Stimulated activated CD8-positive, alpha-beta memory T cell treated with anti-CD3 and anti-CD28 coated beads, Interleukin-4, amount 100 ng/mL, for 1 hour (primary cell): ENCODE measurements at places on chromosomes 7 and 10.

DNA sequence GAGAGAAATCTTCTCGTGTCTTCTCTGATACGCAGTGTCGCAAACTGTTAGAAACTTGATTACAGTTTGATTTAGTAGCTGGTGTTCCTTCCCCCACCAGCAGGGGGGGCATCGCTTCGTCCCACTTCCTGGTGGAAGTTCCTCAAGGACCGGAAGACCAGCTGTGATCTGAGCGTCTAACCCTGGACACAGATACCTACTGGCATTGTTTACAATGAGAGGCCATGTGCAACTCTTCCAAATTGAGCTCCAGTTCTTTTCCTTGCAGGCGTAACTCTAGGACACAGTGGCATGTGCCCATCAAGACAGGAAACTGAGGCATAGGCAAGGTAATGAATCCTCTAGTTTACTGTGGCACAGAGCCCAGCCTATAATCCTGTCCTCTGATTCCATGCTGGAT, 219.0 kb downstream of the CCDC3 start:
- no peak for DNase-seq

GRCh38 chr7:29884399-29885272, 78.3 kb downstream of the WIPF3 start:
- no peak for DNase-seq

- no peak for DNase-seq
Measured at GRCh38 chr7:30926313-30926712, 14.7 kb downstream of the AQP1 start.

DNA sequence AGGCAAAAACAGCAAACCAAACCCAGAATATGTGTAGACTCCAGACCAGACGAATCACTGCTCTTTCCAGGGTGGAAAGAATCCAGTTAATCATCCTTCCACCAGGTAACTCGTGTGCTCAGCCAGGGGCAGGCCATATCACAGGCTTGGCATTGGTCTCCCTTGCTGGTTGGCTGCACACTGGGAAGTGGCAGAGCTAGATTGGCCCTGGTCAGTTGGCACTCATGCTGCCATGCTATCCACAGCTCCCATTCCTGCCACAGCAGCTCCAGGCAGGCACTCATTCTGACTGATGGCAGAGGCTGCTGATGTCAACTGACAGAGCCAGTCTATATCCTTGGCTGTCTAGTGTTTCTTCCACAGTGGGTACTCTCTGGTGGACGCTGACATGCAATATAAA, 9.7 kb upstream of the GDF10 start:
- DNase-seq, result no peak

DNA sequence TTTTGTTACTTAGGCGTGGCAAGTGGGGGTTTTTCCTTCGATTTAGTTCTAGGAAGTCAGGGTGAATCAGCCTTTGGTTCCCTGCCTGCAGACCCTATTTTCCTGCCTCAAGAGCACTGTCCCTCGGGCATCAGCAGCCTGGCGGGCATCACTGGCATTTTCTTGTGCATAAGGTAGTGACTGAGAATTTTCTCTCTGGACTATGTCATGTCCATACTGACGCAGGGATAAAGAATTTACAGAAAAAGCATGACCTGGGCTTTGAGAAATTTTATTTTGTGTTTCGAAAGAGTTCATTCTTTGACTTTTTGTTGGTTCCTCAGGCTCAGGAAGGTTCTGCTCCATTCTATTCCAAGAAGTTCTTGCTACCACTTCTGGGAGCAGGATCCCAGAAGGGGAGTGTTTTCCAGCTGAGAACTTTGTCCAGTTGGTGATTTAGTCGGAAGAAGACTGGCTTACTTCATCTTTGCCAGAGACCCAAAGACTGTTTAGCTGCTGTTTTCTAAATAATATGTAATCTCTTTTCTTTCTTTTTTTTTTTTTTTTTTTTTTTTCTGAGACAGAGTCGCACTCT, 213.9 kb upstream of the SH2B2 start:
- no peak for DNase-seq

- no peak for DNase-seq
Measured at GRCh38 chr10:7819121-7819460, 786 bp downstream of the TAF3 start.

GRCh38 chr10:86654411-86655172, at the start of gene OPN4:
Gene OPN4 (plus strand): TSS chr10:86654547. CDS start chr10:86654784, 237 bp downstream.
- no peak for DNase-seq

DNA sequence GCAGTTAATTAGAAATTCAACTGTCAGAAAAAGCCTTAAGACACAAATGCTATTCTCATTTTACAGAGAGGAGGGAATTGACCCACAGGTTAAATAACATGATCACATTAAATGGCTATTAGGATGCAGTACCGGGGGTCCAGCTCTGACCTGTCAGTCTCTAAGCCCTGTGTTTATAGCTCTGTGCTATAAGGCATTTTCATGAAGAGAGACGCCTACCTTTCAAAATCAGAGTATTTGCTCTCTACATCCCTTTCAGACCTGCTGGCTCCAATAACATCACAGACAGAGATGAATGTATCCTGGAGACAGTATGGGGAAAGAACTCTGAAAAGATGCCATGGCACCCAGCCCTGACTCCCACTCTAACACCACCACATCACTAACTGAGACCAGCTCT, 189.9 kb upstream of the PRSS58 start:
- no peak for DNase-seq

GRCh38 chr7:157568106-157568769, 231.4 kb downstream of the DNAJB6 start:
- DNase-seq, result no peak

GRCh38 chr10:83908506-83908905, 230.8 kb upstream of the GHITM start:
- no peak for DNase-seq

DNA sequence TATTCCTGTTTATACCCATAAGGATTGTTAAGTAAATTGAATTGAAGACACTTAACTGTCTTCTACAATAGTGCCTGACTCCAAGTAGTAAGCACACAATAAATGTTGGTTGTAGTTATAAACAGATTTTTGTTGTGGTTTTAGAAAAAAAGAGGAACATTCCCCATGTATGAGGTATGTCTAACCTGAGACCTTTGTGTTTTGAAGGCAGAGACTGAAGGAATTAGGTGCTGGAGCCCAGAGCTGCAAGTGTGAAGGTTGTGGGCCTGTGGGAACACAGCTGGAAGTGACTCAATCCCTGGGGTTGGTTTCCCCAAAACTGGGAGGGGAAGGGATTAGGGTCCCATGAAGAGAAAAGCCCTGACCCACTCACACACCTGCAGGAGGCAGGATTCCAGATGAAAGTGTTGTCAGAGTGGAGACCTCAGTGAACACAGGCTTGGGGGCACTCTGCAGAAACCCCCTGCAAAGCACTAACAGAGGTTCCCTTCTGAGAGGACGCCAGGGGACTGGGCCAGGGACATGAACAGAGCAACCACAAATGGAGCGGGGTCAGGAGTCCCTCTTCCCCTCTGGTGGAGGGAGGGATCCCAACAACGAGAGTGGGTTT, 265.1 kb upstream of the KLF14 start:
- no peak for DNase-seq

GRCh38 chr10:88852327-88852726, 683 bp upstream of the ANKRD22 start:
- DNase-seq, result no peak

- DNase-seq, result no peak
Measured at GRCh38 chr7:44331682-44332081, 6.3 kb upstream of the CAMK2B start.

DNA sequence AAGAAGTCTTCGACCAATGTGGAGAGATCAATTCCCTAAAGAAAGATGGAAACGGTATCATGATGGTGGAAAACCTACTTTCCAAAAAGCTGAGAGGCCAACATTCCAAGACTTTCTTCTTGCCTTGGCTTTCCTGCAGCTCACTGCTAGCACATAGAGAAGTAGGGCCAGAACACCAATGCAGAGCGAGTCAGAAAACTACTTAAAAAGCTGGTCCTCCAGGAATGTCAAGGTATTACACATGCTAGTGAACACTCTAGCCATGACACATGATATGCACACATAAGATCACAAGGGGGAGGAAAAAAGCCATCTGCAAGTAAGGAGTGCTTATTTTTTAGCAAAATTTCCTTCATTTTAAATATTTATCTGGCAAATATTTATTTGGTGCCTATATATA, 22.7 kb downstream of the GPAM start:
- no peak for DNase-seq

- no peak for DNase-seq
Measured at GRCh38 chr7:111090846-111091245, at the start of gene LRRN3. Gene LRRN3 (plus strand): TSS chr7:111091127. CDS start chr7:111122773, 31,646 bp downstream.

GRCh38 chr10:63582690-63583089, 61.5 kb downstream of the REEP3 start:
- no peak for DNase-seq

- no peak for DNase-seq
Measured at GRCh38 chr7:150450491-150451001, at the start of gene GIMAP8. Gene GIMAP8 (plus strand): TSS chr7:150450630. CDS start chr7:150466699, 16,069 bp downstream.

DNA sequence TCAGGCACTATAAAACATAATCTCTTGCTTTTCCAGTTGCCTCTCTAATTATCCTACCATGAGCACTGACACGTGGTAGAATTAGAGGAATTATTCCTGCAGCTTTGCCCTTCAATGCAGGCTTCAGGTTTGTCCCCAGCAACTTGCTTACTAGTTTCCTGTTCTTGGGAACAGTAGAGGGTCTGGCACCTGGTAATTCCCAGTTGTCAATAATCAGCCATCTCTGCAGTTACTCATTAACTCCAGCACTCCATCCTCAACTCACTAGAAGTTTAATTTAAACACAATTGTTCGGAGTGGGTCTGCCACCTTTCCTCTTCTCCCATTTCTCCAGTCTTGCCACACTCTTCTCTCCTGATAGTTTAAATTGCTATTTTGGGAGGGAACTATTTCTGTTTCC, 324.3 kb upstream of the KIAA1217 start:
- DNase-seq, result no peak

- DNase-seq, result no peak
Measured at GRCh38 chr10:31771331-31771831, 157.2 kb downstream of the ARHGAP12 start.

DNA sequence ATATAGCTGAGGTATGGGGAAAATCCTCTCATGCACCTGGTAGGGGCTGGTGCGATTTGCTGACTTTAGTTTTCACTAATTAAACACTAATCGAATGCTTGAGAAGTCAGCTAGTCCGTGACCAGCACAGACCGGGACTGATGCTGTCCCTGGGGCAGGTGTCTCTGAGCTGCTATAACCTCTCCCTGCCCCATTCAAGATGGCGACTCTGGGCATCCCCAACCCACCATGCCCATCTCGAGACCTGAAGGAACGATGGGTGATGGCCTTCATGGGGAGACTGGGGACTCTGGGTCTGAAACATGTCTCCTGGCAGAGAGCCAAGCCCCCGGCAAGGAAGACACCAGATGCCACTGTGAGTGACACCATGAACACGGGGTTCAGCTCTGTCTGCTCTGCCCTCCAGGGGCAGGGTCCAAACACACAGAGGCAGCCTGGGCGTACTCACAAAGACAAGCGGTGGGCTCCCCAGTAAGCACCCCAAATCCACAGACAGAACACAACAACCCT, 57.4 kb downstream of the GNA12 start:
- no peak for DNase-seq

GRCh38 chr10:74056050-74056818, 58.3 kb downstream of the VCL start:
- no peak for DNase-seq

GRCh38 chr7:157355784-157356511, 19.1 kb downstream of the DNAJB6 start:
- no peak for DNase-seq

DNA sequence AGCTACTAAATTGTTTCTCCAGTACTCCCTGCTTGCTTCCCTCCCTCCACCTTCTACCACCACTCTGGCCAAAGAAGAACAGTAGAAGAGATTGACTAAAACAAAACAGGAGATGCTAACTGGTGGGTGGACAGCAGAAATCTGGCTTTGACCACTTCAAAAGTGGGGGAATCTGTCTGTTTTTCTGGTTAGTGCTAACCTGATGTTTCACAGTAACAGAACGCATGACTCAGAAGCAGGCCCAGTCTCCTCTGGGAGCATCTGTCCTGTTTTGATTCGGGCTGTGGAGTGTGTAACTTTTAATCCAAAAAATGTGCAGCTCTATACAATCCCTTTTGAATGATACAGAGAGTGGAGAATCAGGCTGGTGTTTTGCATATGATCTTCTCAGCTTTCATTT, 32.7 kb upstream of the ZNF438 start:
- DNase-seq, result no peak

DNA sequence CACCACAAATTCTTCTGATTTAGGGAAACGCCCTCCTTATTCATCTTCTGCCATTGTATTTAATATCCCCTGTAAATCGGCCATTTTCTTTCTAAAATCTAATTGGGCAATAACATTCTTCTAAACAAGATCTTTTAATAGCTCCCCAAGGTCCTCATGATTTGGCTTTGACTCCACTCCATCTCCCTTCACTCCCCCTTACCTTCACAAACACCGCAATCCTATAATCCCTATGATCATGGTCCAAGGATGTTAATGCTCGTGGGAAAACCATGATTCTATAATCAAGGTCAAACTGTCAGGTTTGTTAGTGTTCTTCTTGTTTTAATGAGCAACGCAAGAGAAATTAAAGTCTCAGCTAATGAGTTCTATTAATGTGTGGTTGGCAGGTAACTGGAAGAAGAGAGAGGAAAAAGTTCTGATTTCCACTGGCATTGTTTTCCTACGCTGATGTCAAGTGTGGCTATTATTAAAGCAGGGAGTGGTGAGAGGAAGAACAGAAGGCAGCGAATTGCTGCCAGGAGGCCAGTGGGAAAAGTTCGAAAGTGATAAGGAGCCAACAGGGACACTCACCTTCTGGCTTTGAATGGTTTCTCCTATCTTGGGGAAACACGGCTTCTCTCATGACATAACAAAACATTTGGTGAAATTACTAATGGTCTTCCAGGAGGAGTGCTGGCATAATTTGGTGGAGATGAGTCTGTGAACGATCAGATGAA, 28.1 kb downstream of the LRRC72 start:
- DNase-seq, result no peak

GRCh38 chr10:72337039-72337629, 17.6 kb downstream of the DNAJB12 start:
- DNase-seq, result no peak

GRCh38 chr10:98696516-98696915, 249.8 kb upstream of the HPS1 start:
- DNase-seq, result no peak

- no peak for DNase-seq
Measured at GRCh38 chr7:11343136-11343535, 369.5 kb downstream of the PHF14 start.

GRCh38 chr7:101066833-101067177, 18.5 kb upstream of the TRIM56 start:
- DNase-seq, result no peak

- DNase-seq, result no peak
Measured at GRCh38 chr10:13730306-13730652, 143.5 kb downstream of the PRPF18 start.

GRCh38 chr7:143504215-143504936, 26.7 kb downstream of the TAS2R41 start:
- DNase-seq, result no peak

DNA sequence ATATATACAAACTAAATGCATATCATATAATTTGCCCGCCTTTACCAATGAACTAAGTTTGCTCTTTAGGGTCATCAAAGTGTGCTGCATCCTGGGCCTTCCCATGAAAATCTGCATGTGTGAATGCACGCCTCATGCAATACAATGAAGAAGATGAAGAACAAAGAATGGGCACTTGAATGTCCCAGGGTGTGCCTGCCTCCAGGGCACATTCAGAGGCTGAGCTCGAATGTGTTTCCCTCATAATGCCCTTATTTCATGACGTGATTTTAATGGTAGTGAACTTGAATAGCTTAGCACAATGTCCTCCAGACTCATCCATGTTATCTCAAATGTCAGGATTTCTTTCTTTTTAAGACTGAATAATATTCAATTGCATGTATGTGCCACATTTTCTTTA, 824.9 kb downstream of the TNS3 start:
- no peak for DNase-seq

GRCh38 chr7:126780993-126781392, 471.7 kb downstream of the GRM8 start:
- no peak for DNase-seq
